Fibroblast of skin of abdomen (primary cell): ENCODE measurements at places on chromosomes 7 and 10.

GRCh38 chr10:5165738-5166137 is 19.2 kb downstream of the AKR1C8 start:
- no peak for DNase-seq

DNA sequence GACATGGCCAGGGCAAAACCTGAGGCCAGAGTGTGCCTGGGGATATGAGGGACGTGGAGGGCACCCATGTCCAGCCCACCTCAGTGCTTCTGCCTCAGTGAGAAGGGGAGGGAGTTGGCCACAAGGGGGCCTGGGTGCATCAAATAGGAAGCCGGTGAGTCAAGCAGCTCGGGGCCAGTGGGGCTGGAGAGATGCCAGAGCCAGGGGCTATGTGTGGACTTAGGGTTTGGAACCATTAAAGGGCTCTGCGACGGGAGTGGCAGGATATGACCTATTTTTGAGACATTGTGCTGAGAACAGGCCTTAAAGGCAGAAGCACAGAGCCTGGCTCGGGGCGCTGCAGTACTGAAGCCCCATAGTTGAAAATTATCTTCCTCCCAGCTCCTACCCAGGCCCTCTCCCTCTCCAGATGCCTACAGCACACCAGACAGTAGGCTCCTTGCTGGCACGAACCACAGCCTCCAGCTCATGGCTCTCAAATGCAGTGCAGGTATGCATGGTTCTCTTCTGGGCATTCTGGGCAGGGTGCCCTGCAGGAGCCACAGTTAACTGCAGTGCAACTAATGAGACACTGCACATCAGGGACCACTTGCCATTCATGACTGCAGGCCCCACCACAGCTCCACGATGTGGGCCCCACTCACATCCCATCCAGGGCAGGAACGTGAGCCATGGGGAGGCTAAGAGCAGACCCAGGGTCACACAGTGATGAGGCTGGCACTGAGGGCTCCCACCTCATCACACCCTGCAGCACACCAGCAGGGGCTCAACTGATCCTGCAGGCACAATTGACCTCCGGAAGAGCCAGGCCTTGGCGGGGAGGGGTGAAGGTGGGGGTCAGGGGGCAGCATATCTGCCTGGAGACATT is 7.2 kb upstream of the PGAM2 start:
- peak; percentile 85 for DNase-seq

DNA sequence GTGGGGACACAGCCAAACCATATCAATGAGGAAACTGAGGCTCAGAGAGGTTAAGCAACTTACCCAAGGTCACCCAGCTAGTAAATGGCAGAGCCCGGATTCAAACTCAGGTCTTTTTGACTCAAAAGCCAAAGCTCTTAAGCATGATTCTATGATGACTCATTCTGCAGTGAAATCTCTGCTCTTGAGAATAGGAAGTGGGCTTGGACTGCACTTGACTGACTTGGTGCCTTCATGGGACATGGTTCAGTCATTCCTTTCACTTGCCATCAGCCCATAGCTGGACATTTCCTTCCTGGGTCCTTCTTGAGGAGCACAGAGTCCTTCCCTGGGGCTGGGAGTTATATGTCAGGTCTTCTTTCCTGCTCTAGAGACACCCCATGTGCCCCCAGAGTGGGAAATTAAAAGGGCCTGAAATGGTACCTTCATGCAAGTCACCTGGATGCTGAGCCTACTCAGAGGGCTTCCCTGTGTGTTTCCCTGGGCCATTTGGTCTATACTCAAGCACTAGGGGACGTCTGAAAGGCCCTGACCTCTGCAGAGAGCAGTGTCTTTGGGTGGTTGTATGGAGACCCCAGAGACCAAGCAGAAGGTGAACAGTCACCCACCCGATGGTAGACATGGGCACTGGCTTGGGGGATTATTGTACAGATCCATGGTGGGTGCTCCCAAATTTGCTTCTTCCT is 62.4 kb upstream of the SDK1 start:
- DNase-seq: no peak

DNA sequence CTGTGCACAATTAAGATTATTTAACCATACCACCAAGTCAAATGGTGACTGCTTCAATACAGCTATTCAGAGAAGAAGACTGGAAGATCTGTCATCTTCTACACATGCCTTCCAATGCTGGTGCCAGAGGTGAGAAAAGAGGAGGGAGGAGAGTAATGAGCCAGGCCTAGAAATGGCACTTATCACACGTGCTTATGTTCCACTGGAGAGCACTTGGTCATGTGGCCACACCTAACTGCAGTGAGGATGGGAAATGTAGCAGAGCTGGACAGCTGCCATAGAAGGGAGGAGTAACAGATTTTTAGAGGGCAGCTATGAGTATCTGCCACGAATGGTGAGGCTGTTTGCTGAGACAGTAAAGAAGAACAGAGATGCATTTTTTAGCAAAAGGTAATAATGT is 77.1 kb downstream of the MPLKIP start:
- peak; percentile 13 for DNase-seq
